ENCODE measurements at places on chromosomes 3 and 15.

- no peak for DNase-seq
Measured at GRCh38 chr3:124407260-124407659, 323.0 kb upstream of the UMPS start.

DNA sequence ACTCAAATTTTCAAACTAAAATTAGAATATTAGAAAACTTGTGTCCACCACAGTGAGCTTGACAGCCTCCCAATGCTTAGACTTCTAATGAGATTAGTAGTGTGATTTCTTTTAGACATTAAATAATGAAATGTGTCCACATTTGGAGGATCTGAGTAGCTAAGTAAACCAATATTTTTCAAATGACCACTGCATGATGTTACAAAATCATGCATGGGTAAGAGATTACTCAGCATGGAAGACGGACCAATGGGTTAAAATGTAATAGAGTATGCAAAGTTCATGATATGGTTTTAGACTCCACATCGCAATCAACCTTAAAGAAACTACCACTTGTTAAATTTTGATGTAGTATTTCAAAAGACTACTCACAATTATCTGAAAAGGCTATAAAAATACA is 130.6 kb downstream of the IMPG2 start:
- DNase-seq = no peak

DNA sequence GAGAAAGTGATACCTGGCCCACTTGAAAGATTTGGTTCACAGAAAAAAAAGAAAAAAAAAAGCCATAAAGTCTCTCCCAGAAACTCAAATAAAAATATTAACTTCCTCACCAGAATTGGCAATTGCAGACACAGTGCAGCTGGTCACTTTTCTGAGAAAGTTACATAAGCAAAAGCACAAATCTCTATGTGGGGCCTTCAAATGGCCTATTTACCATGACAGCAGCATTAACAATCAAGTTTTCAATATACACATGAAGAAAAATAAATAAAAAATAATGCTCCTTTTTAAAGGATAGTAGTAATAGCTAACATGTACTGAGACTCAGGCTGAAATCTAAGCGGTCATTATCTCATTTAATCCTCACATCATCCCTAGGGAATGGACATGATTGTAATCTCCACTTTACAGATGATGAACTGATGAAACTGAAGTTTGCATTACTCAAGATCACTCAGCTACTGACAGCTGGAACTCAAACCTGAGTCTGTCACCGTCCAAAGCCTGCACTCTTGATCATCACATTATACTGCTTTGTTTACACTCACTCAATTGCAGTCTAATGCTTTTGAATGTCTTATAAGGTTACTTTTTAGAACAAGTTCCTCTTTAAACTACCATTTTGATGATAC is 3.3 kb downstream of the NPTN start:
- DNase-seq = peak; percentile 16

DNA sequence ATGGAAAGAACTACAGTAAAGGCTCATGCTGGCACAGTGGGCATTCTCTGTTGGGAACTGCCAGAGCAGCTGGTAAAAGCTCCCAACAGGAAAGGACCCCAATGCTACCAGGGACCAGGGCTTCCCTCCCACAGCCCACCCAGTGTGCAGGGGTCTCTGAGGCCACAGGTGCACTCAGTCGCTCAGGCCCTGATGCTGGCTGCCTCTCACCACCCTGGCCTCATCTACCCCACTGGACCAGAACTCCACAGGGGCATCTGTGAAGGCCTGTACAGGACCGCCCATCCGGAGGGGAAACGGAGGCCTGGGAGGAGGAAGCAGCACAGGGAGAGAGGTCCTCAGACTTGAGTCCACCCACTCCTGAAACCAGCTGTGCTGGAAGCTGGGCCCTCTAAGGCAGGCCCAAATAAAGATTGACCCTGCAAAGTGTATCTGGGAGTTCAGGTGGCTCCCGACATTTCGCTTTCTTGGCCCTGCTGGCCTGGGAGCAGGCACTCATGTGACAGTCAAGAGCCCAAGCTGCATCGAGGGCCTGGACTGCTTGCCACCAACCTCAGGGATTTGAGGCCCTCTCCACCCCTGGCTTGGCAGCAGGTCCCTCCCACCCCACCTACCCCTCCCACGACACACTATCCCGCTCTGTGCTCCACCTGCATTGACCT is 12.7 kb downstream of the KLF15 start:
- no peak for DNase-seq

DNA sequence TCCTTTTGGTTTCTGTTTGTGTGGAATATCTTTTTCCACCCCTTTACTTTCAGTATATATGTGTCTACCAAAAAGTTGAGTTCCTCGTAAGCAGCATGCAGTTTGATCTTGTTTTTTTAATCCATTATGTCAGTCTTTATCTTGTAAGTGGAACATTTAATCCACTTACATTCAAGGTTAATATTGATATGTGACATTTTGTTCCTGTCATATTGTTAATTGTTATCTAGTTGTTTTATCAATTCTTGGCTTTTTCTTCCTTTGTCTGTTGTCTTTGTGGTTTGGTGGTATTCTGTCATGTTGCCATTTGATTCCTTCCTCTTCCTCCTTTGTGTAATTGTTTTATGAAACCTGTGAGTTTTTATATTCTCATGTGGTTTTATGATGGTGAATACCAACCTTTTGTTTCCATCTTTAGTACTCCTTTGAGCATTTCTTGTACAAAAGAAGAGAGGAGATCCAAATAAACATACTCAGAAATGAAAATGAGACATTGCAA is 43.4 kb upstream of the XCR1 start:
- no peak for DNase-seq

GRCh38 chr3:42205800-42206514 is 60.0 kb downstream of the CCK start:
- no peak for DNase-seq

- DNase-seq = no peak
Measured at GRCh38 chr15:68560501-68561113, 18.2 kb upstream of the CORO2B start.

All from NCI-H1930 (cell line).